Stimulated activated memory B cell treated with anti-CD40 and anti-IgM and Interleukin-4, amounts not matched to agents 10 μg/mL and 1 μg/mL and 100 μg/mL, for 72 hours (primary cell): ENCODE measurements at places on chromosomes 12 and 14.
A peak's percentile ranks its signal among the peaks of the same experiment; 100 is the strongest.

GRCh38 chr14:95691591-95691990 lies 5.4 kb downstream of the TCL1B start:
- ATAC-seq = peak; percentile 24

DNA sequence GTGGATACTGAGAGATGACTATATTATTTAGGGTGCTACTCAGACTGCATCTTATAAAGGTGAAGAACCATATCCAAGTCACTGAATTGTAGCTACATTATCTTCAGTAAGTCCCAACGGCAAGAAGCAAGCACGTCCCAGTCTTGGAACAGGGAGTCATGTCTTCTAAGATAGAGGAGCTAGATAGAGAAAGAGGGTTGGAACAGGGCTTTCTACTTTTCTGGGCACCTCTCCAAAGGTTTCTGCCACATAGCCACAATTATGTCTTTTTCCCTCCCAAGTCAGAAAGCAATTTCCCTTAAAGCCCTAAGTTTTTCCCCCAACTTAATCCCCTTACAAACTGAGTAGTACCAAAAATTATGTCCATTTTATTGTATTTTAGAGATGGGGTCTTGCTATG lies 22.4 kb downstream of the MAPK1IP1L start:
- no peak for ATAC-seq

DNA sequence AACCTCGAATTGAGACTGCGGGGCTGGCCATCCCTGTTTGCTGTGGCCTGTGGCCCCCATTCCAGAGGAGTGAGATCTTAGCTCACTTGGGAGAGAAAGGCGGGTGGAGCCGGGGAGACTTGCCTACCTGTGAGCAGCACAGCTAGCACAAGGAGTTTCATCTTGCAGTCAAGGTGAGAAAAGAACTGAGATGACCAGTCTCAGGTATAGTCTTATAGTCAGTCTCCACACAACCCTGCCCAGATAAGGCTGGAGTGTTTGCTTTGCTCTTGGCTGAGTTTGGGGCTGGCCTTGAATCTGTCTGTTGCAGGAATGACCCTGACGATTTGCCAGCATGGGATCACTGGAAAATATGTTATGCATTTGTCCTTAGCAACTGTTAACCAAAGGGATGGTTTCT lies at the start of gene PLA2G1B:
TSS of gene PLA2G1B (minus strand) at position 187 of the 400 bp plus-strand sequence. CDS start at position 161, 26 bp downstream.
- ATAC-seq = no peak

DNA sequence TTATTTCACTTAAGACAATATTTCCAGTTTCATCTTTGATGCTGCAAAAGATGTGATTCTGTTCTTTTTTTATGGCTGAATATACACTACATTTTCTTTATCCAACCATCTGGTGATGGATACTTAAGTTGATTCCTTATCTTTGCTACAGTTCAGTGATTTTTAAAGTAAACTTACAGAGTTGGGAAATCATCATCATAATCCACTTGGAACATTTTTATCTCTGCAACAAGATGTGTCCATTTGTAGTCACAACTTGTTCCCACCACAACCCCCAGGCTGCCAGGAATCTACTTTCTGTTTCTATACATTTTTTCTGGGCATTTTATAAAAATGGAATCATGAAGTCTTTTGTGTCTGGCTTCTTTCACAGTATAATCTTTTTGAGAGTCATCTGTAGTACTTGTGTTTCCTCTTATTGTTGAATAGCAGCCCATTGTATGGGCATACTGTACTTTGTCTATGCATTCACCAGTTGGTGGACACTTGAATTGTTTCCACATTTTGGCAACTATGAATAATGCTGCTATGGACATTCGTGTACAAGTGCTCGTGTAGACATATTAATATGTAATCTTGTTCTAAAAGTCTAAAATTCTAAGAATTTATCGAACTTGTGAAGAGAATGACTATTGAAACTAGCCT lies 212.5 kb upstream of the DDHD1 start:
- ATAC-seq = no peak

GRCh38 chr14:55711175-55711811 lies 131.3 kb downstream of the KTN1 start:
- no peak for ATAC-seq

DNA sequence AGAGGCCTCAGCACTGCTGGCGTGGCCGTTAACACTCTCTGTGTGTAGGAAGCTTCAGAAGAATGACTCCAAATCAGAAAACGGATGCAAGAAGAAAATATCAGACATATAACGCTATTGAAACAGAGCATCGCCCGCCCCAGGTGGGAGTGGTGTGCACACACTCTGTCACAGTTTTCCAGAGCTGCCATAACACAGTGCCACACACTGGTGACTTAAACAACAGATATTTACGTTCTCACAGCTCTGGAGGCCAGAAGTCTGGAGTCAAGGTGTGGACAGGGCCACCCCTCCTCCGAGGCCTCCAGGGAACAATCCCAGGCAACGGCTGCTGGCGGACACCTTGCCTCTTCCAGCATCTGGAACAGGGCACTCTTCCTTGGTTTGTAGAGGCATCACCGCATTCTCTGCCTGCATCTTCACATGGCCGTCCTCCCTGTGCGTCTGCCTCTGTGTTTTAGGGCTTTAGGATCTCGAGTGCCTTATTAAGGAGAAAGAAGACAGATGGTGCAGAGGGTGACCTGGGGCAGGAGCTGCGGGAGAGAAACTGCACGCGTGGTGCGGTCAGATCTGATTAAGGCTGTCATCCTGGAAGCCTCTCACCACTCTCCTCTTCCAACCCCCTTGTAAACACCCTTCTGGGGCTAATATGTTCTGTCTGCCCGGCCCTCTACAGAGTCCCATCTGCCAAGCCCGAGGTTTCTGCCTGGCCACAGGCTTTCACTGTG lies 141.0 kb downstream of the SLC15A4 start:
- no peak for ATAC-seq

- ATAC-seq = no peak
These were observed 57.5 kb upstream of the PIWIL1 start for GRCh38 chr12:130280231-130280630.

- no peak for ATAC-seq
These were observed 57.3 kb upstream of the TMEM132D start for GRCh38 chr12:129961091-129961490.

DNA sequence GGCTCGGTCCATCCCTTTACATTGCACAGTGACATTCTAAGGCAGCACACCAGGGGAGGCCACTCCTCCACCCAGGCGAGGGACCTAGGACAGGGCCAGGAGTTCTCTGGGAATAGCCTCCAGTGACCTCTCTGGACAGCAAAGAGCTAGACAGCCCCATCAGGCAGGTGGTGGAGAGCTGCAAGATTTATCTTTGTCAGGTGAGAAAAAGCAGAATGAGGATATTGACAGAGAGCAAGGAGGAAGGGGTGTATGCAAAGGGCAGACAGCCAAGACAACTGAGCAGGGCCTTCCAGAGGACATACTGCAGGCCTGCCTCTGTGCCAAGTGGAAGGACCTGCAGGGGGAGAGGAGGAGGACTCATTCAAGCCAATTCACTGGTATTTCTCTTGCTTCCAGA lies 112.4 kb upstream of the MAX start:
- no peak for ATAC-seq

DNA sequence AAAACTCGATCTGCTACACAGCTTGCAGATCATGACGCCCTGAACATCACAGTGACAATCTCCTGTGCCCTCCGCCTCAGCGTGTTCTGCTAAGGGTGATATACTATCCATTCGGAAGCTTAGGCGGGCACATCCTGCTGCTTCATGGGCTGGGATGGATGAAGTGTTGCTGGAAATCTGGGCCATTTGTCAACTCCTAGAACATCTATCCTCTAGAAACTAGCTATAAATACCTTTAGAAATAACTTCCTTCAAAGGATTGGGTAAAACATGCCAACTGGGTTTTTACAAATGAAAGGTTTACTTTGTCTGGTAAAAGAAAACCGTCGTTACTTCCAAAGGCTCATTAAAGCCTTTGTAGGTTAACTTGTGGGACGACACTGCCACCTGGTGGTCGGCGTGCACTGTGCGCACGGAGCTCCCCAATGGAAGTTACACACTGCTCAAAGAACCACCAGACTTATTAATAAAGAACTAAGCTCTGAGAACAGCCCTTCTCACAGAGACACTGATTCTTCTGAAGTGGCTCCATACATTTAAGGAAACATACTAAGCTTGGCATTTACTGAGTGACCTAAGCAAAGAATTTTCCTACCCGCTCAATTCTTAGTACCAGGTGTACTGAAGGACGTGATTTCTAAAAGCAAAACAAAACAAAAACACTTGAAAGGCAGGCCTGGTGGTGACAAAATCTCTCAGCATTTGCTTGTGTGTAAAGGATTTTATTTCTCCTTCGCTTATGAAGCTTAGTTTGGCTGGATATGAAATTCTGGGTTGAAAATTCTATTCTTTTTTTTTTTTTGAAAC lies 21.6 kb upstream of the CACNA2D4 start:
- peak; percentile 76 for ATAC-seq

- ATAC-seq = peak; percentile 41
These were observed 22.7 kb upstream of the SRGAP1 start for GRCh38 chr12:63821781-63822251.

GRCh38 chr12:49100380-49100779 lies 5.8 kb upstream of the DHH start:
- no peak for ATAC-seq

GRCh38 chr14:103280278-103280928 lies 53.6 kb upstream of the EIF5 start:
- ATAC-seq = no peak

DNA sequence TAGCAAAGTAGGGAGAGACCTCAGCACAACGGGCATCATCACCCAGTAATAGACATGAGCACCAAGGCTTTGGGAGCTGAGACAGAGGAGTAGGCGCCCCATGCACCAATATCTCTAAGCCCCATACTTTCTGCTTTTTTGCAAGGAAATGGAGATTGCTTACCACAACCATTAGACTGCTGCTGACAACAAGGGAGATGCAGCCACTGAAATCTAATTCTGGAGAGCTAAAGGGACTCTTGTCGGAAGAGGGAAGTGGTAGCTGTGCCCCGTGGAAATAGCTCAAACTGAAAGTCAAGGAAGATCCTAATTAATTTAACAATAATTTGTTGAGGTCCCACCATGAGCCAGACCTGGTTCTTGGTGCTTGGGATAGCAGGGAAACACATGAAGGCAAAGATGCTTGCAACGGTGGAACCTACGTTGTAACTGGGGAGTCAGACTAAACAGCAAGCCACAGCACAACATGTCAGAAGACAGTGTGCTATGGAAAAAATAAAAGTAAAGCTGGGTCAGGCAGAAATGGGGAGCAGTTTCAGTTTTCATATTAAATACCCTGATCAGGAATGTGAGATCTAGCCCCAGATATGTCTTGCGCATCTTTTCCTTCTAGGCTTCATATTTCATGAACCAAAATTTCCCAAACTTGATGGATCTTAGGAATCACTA lies 1131.0 kb downstream of the BCL11B start:
- ATAC-seq = no peak

DNA sequence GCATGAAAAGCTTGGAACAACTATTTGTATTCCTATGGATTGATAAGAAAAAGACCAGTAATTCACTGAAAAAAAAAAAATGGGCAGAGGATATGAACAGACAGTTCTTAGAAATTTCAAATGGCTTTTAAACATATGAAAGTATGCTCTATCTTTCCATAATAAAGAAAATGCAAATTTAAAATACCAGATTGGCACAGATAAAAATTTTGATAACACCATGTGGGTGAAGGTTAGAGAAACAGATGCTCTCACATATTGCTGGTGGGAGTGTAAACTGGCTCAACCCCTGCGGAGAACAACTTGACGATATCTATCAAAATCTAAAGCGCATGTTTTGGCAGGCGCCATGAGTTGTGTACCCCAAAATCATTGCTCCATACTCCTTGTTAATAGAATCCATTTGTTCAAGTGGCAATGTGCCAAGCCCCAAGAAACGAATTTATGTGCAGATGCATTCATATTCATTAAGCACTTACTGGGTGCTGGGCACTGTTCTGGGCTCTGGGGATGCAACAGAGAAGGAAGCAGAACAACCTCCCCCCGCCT lies 29.5 kb upstream of the TMPO start:
- ATAC-seq = no peak

GRCh38 chr12:40212566-40212965 lies 12.2 kb upstream of the LRRK2 start:
- no peak for ATAC-seq

DNA sequence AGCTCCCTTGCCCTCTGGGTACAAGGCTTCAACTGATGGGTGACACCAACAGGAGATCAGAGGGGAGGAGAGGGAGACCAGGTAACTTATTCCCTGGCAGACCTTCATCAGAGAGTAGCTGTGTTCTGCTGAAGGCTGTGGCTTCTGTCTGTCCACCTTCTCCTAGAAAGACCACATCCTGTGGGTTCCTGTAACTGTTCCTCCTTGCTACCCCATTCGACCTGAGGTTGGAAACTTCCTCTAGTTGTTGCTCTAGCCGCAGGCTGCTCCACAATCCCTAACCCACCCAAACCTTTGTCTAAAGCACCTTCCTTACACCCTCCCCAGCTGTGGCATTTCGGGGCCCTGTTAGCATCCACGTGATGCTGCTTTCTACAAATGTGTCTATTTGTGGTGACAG lies 454.2 kb downstream of the DPF3 start:
- ATAC-seq = peak; percentile 47

DNA sequence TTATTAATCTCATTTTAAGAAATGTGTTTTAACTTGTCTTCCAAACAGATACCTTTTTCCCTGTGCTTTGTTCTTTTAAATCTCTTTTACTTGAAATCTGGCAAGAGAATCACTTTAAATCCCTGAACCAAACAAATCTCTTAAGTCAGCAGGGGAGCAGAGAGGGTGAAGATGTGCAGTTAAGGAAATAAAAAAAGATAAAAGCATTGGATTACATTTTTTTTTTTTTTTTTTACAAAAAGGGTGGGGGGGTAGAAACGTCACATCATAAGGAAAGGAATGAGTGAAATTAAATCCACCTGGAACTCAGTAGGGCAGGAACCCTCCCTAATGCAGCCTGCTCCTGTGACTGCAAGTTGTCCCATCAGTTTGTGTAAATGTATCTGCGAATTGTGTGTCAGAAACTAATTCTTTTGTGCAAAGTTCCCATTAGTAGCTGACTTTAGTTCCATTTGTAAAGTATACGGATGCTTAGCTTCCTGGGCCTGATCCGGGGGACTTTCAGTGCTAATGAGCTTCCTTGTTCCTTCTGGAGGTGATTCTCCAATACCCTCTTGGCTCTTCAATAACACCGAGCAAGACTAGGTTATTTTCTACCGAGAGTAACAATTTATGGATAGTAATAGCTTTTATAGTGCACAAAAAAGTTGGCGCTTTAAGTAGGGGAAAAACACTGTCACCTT lies 1.5 kb downstream of the TTC6 start:
- ATAC-seq = no peak

DNA sequence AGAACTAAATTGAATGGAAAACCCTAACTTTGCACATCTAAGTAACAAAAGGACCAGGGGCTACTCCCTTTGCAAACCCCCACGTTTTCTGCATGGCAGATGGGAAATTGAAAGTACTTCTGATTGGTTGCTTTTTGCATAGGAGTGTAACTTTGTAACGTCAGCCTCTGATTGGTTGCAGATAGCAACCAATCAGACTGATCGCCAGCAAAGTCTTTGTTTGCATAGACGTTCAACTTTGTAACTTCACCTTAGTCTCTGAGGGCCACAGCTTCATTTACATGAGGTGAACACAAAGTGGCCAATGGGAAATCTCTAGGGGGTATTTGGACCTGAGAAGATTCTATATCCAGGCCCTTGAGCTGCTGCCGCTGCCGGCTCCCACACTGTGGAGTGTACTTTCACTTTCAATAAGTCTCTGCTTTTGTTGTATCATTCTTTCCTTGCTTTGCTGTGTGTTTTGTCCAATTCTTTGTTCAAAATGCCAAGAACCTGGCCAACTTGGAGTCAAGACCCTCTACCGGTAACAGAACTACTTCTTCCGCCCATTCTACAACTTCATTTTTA lies 102.5 kb upstream of the PRICKLE1 start:
- ATAC-seq = no peak
